ENCODE measurements at places on chromosomes 11 and 22. TPM values are rescaled to one million over a fixed set of nuclear protein-coding genes. Genes with fewer than 3 reads are reported as not detected.
A peak's percentile ranks its signal among the peaks of the same experiment; 100 is the strongest.

GRCh38 chr11:494761-495536 is 12.1 kb downstream of the RNH1 start:
- no peak for ATAC-seq

The DKK3 gene
- 30.0 TPM for total RNA-seq

GRCh38 chr11:106418791-106419190 is 341.3 kb downstream of the AASDHPPT start:
- ATAC-seq = no peak

DNA sequence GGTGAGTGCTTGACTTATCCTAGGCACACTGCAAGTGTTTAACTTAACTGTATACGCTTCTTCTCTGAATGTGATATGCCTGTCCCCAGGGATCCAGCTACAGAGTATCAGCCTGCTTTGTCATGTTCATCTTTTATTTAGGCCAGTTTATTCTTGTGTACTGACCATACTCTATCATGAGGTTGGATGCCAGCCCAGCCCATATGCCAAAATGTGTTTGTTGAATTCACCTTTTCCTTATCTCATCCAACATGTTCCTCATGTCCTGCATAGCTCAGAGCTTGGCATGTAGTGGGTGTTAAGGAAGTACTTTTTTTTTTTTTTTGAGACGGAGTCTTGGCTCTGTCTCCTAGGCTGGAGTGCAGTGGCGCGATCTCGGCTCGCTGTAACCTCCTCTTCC is 116.2 kb downstream of the NCAM1 start:
- no peak for ATAC-seq

- ATAC-seq = no peak
These were observed 5.6 kb downstream of the RGL4 start for GRCh38 chr22:23696326-23696851.

The TSGA10IP gene
- not detected for total RNA-seq

The MUC5AC gene
- 0.18 TPM for total RNA-seq

The TMEM258 gene
- 148 TPM for total RNA-seq

The RTN4R gene
- total RNA-seq = 7.9 TPM

- no peak for ATAC-seq
These were observed 126.5 kb downstream of the CASP12 start for GRCh38 chr11:104771763-104772162.

- ATAC-seq = no peak
These were observed 62.2 kb downstream of the MORC2 start for GRCh38 chr22:30906411-30906810.

DNA sequence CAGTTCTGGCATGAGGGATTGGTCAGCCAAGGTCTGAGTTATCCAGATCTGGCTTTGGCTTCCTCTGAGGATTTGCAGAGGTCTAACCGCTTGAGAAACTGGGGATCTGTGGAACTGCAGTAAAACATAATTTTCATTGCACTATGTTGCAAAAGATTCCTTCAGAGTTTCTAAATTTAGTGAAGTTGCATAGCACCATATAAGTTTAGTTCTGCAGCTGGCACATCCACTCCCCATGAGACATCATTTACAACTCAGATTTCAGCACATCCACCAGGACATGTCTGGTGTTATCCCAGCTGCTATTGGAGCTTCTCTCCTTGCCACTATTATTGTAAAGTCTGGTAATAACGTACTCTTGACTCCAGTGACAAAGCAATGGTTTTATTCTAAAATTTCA is 181.5 kb downstream of the CWF19L2 start:
- ATAC-seq = no peak

DNA sequence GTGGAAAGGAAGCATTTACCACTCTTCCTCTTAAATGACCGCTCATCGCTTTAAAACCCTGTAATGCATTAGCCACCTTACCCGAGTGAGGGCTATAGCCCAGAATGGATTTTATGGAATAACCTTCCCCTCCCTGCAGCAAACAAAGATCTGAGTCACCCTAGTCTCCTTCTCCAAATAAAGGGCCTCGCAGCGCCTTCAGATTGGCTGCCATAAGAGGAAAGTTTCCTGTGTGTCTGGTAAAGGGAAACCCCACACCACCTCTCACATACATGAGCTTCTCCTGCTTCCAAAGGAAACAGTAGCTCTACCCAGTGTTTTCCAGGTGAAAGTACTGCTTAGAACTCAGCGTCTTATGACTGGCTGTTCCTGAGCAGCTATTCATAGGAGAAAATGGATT is 47.8 kb downstream of the PPP2R1B start:
- ATAC-seq = peak; percentile 47

DNA sequence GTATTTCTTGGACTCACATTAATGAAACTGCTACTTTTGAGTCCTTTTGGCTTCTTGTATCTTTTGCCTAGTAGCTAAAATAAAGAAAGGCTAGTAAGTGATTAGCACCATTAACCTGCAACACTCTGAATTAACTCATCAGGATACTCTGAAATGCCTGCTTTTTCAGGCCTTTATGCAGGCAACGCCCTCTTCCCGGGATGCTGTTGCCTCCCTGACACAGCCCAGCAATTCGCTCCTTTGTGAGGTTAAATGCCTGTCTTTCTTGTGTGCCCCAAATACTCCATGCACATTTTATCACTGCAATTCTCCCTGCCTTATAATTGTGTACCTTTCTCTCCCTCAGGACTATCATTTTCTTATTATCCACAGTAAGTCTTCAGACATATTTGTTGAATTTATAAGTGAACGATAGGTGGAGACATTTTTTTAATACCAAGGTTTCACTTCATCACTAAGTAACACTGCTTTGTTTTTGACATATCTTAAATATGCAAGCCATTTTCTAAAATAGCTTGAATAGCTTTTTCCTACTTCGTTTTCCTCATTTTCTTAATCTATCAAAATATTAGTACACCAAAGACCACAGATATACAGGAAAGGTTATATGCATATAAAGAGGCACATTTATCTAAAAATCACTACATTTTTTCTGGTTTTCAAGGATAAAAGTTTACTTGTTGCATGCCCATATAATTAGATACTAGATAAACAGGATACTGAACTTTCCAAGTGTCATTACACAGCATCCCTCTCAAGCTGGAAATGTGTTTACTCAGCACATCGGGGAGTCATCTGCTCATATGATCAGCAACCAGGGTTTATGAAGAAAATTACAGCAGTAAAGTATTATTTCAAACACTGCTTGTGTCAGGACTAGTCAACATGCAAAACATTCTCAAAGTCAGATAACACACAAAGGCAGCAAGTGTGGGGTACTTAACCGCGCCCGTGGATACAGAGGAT is 48.5 kb upstream of the DDI1 start:
- no peak for ATAC-seq

GRCh38 chr11:128711136-128711535 is 17.3 kb downstream of the FLI1 start:
- peak; percentile 85 for ATAC-seq

- peak; percentile 84 for ATAC-seq
These were observed 14.5 kb downstream of the SCGB1A1 start for GRCh38 chr11:62433141-62433903.

The TPCN2 gene
- total RNA-seq = 5.7 TPM

The MMP8 gene
- not detected for total RNA-seq

- no peak for ATAC-seq
These were observed 369.4 kb downstream of the DDX10 start for GRCh38 chr11:109034339-109034696.

DNA sequence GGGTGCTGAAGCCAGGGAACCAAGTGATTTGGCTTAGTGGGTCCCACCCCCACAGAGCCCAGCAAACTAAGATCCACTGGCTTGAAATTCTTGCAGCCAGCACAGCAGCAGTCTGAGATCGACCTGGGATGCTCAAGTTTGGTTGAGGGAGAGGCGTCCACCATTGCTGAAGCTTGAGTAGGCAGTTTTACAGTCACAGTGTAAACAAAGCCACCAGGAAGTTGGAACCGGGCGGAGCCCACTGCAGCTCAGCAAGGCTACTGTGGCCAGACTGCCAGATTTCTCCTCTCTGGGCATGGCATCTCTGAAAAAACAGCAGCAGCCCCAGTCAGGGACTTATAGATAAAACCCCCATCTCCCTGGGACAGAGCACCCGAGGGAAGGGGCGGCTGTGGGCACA is 424.1 kb upstream of the TENM4 start:
- no peak for ATAC-seq

The LARGE1 gene
- 3.9 TPM for total RNA-seq

DNA sequence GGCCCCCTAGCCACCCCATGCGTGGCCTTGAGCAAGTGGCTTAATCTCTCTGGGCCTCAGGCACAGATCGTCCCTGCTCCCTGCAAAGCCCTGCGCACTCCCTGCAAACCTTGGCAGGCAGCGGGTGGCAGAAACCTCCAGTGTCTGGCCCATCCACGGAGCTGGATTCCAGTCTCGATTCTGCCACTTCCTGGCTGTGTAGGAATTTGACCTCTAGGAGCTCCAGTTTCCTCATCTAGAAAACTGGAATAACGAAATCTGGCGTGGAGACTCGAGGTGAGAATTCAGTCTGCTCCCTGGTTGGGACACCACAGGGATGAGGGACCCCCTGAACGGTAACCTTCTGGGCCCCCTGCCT is 186.9 kb downstream of the MN1 start:
- no peak for ATAC-seq

GRCh38 chr11:7547687-7548086 is 33.9 kb downstream of the PPFIBP2 start:
- no peak for ATAC-seq

- no peak for ATAC-seq
These were observed 55.9 kb upstream of the CD44 start for GRCh38 chr11:35083181-35083430.

- no peak for ATAC-seq
These were observed 19.4 kb downstream of the RSPH14 start for GRCh38 chr22:23122216-23122957.

GRCh38 chr11:71129624-71130023 is 122.8 kb downstream of the SHANK2 start:
- no peak for ATAC-seq

DNA sequence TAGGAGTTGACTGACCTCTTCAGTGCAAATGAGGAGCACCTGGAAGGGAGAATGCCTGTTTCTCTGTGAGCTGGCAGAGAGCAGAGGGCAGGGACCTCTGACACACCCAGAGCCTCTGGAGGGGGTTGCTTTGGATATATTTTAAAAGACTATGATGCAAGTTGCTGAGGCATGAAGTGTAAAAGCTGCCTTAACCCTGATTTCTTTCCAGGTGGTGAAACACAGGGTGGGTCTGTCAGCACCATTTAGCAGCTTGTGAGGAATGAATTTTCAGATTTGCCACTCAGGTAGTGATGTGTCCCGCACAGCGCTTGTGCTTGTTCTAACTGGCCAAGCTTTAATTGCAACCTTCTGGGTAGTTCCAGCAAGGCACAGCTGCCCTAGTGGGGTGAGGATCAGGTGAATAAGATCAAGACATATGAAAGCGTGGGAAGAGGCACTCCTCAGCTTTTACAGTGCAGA is 90.2 kb downstream of the SWAP70 start:
- peak; percentile 3 for ATAC-seq

The POLR3H gene
- total RNA-seq = 31.5 TPM

The ZP1 gene
- total RNA-seq = 0.47 TPM

DNA sequence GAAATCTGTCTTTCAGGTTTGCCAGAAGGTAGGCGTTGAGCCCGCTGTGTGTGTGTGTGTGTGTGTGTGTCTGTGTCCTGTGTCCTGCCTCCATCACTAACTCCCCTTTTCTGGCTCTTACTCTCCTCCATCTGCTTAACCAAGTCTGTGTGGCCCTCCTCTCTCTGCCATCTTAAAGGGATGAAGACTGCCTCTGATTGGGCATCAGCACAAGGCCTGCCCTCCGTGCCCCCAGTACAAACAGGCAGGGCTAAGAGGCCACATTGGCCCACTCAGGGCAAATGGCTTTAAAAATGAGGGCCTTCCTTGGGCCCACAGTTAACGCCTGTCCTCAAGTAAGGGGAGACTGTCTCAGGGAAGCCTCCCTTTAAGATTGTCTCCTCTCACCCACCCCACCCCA is 10.9 kb downstream of the RCOR2 start:
- no peak for ATAC-seq

DNA sequence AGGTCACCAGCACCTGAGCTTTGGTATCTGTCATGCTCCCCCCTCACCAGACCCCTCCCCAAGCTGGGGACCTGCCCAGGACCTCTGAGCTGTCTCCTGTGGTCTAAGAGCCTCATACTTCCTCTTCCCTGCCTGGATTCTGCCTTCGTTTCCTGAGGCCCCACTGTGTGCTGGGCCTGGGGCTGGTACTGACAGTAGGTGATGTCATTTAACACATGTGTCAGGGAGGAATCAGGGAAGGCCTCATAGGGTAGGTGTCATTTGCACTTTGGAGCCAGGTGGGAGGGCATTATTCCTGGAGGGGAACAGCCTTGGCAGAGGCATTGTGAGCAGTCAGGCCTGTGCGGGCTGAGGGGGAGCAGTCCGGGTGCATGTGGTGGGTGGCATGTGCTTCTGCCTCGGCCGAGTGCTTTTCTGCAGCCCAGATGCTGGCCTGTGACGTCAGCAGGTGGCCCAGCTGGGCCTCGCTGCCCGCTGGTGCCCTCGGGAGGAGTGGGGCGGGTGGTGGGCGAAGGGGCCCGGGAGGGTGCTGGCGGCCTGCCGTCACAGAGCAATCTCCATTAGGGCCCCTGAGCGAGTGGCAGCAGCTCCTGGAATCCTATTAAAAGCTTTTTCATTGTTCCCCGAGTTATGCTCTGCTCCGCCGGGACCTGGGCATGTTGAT is 9.1 kb downstream of the FLRT1 start:
- peak; percentile 62 for ATAC-seq

- peak; percentile 56 for ATAC-seq
These were observed 57.6 kb upstream of the OLFML1 start for GRCh38 chr11:7427733-7428132.

GRCh38 chr11:82009133-82009532 is 724.5 kb downstream of the FAM181B start:
- no peak for ATAC-seq

DNA sequence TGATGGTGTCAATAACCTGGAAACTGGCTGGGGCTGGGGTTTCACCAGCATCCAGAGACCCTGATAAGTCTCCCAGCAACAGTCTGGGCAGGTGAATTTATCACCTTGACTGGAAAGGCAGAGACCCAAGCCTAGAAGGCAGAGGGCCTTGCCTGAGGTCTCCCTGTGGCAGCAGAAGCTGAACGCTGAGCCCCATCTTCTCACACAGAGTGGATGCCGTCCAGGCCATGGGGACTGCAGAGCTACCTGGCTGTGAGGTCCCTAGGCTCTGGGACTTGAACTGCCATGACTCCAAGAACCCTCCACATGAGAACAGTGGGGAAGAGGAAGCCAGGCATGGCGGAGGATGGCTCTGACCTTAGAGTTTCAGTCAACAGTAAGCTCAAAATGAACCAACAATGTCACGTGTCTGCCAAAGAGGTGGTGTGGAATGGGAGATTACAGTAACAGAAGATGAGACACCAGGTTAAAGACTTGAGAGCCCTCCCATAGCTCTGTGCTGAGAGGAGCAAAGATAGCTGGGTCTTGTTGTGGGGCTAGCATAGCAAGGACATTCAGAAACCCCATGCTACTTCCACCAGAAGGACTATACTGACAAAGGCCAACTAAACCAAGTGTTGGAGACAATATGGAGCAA is 79.1 kb upstream of the LINC01488 start:
- ATAC-seq = no peak

DNA sequence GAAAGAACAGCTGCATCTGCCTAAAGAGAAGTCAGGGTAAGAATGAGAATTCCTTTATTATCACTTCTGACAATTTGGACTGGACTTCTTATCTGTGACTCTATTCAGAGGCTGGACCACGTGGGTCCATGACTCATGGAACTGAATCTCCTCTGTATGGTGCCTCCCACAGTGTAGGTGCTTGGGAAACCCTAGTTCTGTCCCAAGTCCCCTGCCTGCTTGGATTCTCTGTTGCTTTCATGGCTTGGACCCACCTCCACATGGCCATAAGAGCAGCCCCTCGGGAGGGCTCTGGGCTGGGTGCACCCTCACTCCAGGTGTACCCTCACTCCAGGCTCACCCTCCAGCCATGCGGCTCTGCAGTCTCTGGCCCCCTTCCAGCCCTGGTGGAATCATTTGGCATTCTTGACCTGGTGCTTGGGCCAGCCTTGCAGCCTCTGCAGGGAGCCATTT is 153.4 kb downstream of the CACNA1I start:
- ATAC-seq = peak; percentile 26

The SCARF2 gene
- total RNA-seq = 13.5 TPM

The TRIM51 gene
- not detected for total RNA-seq
